SIG-M5 (cell line): ENCODE measurements at places on chromosomes 12 and 14.

DNA sequence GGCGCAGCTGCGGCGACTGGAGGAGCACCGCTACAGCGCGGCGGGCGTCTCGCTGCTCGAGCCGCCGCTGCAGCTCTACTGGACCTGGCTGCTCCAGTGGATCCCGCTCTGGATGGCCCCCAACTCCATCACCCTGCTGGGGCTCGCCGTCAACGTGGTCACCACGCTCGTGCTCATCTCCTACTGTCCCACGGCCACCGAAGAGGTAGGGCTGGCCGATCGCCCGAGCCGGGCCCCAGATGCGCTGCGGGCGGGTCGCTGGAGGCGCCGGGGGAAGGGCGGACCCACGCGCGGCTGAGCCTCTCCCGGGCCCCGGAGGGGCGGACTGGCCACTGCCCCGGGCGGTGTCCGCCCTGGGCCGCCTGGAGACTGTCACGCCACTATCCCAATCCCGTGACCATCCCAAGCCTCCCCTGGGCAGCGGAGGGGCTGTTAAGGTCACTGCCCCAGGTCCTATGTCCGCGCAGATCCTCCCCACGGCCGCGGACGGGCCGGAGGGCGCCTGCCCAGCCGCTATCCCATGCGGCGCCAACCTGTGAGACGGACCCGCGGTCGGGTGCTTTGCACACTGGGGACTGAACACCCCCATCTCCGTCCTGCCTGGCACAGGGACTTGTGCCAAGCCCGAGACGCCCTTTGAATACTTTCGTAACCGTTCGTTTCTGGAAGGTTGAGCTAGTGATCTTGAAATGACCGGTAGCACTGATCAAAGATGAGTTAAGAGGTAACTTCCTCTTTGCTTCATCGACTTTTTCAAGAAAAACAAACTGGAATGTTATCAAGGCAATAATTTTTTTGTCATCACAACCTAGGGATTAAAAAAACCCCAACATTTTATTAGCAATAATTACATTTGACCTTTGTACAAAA, 725 bp downstream of the CHPT1 start:
- no peak for DNase-seq

DNA sequence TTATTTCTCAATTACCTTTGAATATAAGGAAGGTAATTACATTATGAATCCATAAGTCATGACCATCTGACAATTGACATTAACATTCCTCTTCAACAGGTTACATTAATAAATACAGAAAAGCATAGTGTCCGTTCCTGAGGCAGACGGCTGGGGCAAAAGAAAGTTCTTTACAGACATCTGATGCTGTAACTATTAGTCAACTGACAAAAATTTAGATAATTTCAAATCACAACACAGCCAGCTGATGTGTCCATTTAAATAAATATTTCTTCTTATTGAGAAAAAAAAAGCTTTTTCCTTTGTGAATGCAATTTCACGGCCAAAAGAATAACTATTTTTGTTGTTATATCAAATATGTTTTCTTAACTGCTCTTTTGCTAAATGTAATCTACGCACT, 9.2 kb upstream of the PYROXD1 start:
- DNase-seq, result no peak

- DNase-seq, result peak; percentile 75
Observed at GRCh38 chr12:119988472-119989360, at the start of gene BICDL1. TSS of gene BICDL1 (plus strand) at chr12:119989236. CDS start at chr12:119989869, 633 bp downstream.

DNA sequence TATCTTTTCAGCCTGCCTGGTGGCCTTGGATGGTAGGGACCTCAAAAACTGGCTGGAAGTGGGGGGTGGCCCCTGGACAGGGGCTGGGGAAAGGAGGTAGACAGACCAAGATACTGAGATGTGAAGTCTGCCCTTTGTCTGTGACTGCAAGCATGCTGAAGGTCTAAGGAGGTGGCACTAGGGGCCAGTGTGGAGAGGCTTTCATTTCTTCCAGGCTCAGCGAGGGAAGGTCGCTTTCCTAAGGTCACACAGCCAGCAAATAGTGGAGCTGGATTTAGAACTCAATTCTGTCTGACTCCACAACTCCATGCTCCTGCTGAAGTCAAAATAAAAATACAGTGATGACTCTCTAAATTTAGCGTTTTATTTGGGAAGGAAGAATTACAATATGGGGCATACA, 11.3 kb upstream of the PLBD2 start:
- DNase-seq, result no peak

- no peak for DNase-seq
Observed at GRCh38 chr14:101198398-101199027, 295.0 kb upstream of the RTL1 start.

DNA sequence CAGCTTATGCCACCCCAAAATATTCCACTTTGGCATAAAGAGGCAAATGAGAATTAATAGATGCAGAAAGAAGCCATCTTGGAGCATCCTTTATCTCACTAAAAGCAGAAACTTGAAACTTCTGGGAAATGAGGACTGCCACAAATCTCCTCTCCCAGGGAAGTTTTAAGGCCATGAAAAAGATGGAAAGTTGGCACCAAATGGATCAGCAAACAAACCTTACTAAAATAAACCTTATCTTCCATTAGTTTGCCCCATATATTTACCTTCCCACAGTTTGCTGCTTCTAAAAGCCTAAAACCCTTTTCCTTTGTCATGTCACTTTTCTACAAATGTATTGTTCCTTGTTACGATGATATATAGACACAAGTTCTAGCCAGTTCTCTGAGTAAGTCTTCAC, 340.0 kb upstream of the USP15 start:
- no peak for DNase-seq

DNA sequence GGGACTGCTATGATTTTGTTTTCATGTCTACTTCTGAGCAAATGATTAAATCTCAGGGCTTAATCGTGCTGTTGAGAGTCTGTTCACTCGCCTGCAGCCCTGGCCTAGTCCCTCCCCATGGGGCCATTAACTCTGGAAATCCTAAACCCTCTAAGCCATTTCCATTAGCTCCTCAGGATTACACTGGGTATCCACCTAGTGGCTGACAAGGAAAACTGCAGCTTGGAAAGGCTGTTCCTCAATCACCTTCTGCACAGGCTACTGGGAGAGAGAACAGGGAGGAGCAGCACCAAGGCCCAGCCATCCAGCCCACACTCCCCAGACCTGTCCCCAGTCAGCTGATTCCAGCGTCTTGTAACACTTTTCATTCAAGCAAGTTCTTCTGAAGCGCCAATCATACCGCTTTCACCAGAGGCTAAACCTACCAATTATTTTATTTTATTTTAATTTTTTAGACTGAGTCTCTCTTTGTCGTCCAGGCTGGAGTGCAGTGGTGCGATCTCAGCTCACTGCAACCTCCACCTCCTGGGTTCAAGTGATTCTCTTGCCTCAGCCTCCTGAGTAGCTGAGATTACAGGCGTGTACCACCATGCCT, 48.7 kb downstream of the NEUROD4 start:
- no peak for DNase-seq

- no peak for DNase-seq
Observed at GRCh38 chr14:89652352-89652751, 235.3 kb upstream of the FOXN3 start.

DNA sequence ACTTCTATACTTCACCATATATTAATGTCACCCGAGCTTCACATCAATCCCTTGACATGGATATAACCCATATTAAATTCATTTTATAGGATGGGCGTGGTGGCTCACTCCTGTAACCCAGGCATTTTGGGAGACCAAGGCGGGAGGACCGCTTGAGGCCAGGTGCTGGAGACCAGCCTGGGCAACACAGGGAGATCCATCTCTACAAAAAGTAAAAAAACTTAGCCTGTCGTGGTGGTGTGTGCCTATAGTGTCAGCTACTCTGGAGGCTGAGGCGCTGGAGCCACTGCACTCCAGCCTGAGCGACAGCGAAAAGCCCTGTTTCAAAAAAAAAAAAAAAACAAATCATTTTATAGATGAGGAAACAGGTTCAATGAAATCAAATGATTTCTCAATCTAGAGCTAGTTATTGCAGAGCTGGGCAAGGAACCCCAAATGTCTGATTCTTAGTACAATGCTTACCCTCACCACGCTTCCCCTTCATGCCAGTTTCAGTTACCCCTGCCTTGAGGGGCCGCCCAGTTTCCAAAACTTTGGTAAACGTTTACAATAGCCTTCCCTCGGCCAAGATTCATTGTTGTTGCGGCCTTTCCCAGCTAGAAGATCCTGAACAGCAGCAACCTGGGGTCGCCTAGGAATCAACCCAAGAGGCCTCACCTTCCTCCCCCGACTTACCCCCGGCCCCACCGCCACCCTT, 751 bp downstream of the PSMB5 start:
- no peak for DNase-seq

- no peak for DNase-seq
Observed at GRCh38 chr12:106254724-106255123, 6.9 kb upstream of the CKAP4 start.
